LoVo (cell line): ENCODE measurements at places on chromosomes 1 and 21.

DNA sequence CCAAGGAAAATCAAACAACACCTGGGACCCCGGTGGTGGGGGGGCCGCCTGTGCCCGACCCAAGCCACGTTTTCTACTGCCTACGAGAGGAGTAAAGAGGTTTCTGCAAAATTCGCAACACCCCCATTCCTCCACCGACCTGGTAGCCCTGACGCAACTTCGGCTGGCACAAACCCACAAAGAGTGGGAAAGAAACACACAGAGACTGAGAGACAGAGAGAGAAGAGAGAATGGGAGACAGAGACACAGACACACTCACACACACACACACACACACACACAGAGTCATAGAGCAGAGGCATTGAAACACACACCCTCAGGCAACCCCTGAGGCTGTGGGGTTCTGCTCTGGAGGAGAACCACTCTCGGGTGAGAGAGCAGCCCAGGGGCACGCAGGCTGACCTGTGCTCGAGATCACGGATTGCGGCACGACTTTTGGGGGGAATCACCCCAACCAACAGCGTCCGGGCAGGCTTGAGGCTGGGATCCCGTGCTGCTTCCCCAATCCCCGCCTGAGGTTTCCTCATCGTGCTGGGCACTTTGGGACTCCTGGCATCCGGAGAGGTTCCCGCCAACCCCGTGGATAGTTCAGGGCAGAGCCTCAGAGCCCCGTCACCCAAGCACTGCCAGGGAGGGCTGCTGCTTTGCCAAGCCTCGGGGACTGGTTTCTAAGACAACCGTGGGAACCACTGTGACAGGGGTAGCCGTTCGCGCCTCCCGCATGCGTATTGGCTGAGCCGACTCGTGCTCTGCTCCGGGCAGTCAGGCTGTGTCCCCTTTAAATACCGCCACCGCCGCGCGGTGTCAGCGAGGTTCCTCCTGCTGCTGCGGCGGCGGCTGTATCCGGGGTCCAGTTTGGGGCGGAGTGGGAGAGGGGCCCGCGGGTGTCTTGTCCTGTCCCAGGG is 682.4 kb upstream of the TPTE start:
- DNase-seq = no peak

DNA sequence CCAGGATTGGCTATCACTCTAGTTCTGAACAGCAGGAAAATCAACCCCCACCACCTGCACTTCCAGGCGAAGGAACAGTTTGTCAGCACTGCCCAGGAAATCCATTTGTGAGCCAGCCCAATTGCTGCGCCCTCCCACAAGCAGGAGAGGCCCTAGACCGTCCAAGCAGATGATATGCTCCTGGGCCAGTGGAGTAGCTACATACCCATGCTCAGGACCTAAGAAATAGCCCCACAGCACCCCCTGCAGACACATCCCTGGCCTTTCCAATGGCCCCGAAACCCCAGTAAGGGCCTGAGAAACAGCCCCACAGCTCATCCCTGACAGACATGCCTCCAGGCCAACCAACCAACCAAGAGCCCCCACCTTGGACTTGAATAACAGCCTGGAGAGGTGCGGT is 111.5 kb upstream of the ZC3H11B start:
- DNase-seq = no peak

- DNase-seq = peak; percentile 52
Observed at GRCh38 chr1:200334661-200335256, 75.1 kb downstream of the ZNF281 start.

GRCh38 chr1:222018041-222018440 is 276.2 kb upstream of the DUSP10 start:
- no peak for DNase-seq

GRCh38 chr21:45747233-45747766 is 103.8 kb downstream of the PCBP3 start:
- DNase-seq = no peak

DNA sequence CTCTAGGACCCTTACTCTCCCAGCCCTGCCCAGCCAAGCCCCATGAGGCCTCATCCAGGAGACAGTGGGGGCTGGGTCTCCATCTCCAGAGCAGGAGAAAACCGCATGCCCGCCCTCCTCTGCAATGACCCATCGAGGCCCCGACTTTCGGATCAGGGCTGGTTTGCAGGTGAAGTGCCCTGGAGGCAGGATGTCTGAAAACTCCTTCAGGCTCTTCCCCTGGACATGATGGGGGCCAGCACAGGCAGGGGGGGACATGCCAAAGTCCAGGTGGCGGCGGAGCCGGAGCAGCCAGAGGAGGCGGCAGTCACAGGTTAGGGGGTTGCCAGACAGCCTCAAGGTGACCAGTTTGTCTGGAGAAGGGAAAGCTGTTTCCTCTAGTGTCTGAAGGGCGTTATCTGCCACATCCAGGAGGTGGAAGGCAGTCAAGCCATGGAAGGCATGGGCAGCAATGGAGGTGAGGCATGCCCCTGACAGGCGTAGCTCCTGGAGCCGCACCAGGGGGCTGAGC is 3.9 kb downstream of the LINGO4 start:
- DNase-seq = no peak

- no peak for DNase-seq
Observed at GRCh38 chr1:172883387-172883791, 167.4 kb downstream of the TNFSF18 start.

GRCh38 chr1:20336105-20336605 is 45.5 kb downstream of the VWA5B1 start:
- no peak for DNase-seq

DNA sequence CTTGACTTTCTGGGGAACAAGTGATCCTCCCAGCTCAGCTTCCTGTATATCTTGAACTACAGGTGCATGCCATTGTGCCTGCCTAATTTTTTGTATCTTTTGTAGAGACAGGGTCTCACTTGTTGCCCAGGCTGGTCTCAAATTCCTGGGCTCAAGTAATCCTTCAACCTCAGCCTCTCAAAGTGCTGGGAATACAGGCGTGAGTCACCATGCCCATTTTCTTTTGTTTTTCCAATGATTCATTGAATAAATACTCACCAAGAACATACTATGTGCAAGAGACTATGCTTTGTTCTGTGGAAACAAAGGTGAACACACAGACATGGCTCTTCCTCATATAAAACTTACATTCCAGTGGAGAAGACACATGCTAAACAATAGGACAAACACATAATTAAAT is 407.8 kb upstream of the DAB1 start:
- peak; percentile 3 for DNase-seq

DNA sequence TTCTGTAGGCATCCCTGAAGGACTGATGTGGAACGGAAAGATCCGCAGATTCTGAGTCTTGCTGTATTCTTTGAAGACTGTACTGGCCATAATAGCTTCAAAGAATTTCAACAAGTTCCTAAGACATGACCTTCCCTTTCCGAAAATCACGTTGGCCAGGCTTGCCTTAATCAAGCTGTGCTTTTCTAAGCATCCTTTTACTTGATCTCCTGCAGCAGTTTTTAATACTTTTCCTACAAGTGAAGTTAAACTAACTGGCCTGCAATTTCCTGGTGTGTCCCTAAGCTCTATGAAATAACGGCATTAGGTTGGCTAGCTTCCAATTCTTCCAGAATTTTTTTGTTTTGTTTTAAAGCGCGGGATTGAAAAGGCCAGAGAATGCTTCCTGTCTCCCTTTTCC is 40.3 kb downstream of the SPAG17 start:
- DNase-seq = no peak

DNA sequence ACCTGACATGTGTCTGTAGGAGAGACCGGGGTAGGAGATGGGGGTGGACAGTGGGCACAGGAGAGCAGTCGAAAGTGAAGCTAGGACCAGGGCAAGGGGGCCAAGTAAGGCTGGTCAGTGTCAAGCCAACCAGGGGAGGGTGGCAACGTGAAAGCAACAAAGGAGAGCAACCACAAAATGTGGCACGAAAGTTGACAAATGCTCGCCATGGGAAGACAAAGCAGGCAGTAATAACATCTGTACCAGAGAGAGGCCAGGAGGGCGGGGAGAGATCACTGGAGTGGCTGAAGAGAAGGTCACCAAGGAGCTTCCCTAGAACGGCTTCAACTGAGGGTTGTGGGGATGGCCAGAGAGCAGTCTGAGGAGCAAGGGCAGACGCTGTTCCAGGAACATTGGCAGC is 17.0 kb downstream of the QSOX1 start:
- no peak for DNase-seq

DNA sequence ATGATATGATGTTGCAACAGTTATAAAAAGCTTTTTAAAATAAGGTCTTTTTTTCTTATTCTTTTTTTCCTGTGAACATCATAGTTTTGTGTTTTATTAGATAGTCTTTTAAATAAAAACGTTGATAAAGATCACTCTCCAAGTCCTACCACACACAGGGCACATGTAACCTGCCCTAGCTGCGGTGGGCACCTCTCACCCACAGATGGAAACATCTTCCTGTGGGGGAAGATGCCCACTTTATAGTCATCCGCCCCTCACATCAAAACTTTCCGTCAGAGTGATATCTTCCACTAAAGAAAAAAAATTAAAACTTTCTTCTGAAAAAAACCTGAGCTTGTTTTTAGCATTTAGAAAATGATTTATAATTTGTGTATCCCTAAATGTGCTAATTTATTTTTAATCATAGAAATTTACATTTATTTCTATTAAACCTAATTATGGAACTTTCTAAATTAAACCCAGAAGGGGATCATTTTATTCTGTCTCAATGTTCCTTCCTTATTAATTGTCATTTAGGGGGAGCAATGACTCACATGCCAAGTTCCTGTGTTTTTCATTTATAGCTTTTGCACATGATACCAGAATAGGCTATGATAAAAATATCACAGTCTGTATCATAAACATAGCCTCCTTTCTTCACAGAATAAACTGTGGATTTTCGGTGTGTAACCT is 24.7 kb downstream of the TNFRSF9 start:
- no peak for DNase-seq

GRCh38 chr1:84089867-84090266 is 54.2 kb upstream of the PRKACB start:
- no peak for DNase-seq

- DNase-seq = no peak
Observed at GRCh38 chr1:240401731-240402130, 210.2 kb downstream of the GREM2 start.

GRCh38 chr1:193346085-193346484 is 159.7 kb upstream of the B3GALT2 start:
- no peak for DNase-seq

DNA sequence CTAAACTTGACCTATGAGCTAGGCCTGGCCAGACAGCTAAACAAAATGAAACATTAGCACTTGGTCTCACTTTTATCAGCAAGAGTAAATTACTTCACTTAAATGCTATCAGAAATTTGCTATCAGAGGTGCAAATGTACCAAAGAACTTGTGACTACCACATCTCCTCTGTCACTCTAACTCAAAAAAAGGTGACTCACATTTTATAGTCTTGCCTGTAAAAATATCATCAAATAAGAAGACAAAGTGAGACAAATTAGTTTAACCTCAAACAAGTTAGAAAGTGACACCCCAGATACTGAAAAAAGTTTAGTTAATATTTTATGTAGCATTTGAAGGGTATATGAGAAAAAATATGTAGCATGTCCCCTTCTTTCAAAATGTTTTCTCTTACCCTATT is 76.9 kb downstream of the EPS15 start:
- DNase-seq = no peak

DNA sequence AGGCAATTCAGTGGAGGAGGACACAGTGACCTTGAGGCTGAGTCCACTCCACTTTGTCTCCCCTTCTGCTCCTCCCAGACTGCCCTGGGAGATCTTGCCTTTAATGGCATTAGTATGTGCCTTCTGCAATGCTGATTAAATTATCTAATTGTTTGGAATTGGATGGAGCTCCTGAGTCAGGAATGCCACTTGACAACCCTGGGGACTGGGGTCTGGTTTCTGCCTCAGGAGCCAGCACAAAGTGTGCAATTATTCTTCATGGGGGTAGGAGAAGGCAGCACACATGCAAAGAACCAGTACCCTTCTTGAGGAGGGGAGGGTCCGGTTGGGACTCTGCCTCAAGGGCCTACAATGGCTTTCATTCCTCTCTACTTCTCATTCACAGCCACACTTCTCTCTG is 11.9 kb upstream of the PLXNA2 start:
- no peak for DNase-seq

DNA sequence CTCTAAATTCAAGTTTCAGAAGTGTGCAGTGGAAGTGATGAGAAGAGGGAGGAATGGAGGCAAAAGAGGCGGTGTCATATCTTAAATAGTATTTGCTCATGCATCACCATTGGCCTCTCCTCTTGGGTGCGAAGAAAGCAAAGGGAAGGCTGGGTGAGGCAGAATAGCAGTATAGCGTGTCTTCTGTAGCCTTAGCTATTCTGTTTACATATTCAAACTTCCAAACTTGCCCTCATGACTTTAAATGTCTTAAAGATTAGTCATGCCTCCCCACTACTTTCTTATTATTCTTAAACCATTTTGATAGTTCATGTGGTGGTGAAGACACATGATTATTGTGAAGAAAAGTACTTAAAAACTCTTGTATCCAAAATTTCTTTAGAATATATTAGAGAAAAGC is 104.6 kb upstream of the TENT5C start:
- DNase-seq = no peak

- DNase-seq = no peak
Observed at GRCh38 chr1:109296782-109297181, 10.0 kb downstream of the MYBPHL start.

GRCh38 chr1:111769517-111770146 is 13.9 kb downstream of the DDX20 start:
- DNase-seq = peak; percentile 45
